ENCODE measurements at places on chromosomes 2 and 18.

- no peak for DNase-seq
Observed at GRCh38 chr2:231347638-231348037, 47.9 kb upstream of the B3GNT7 start.

DNA sequence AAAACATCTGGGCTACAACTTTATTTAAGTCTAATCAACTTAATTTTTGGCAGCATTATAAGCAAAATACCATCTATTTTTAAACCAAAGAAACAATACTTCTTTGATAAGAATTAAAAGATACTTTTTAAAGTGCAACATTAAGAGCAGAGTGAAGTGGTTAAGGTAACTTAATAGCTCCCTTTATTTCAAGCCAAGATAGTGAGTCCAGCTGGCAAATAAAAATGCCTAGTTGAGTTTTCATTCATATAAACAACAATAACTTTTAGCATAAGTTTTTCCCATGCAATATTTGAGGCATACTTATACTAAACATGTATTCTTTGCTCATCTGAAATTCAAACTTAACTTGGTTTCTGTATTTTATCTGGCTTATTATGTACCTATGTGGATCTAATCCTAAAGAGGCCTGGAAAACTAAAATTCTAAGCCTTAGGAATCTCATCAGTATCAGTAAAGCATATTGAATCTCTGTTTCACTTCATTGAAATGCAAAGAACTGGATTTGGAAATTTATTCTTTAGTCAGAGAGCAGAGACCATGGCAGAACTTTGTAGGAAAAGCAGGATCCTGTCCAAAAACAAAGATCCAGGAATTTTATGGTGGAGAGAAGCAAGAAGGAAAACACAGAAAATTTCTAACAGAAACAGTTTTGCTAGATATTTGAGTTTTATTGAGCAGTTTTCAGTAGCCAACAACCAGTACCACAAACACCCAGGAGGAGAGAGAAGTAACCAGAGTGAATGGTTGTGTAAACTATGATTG lies 95.9 kb downstream of the COL3A1 start:
- no peak for DNase-seq

DNA sequence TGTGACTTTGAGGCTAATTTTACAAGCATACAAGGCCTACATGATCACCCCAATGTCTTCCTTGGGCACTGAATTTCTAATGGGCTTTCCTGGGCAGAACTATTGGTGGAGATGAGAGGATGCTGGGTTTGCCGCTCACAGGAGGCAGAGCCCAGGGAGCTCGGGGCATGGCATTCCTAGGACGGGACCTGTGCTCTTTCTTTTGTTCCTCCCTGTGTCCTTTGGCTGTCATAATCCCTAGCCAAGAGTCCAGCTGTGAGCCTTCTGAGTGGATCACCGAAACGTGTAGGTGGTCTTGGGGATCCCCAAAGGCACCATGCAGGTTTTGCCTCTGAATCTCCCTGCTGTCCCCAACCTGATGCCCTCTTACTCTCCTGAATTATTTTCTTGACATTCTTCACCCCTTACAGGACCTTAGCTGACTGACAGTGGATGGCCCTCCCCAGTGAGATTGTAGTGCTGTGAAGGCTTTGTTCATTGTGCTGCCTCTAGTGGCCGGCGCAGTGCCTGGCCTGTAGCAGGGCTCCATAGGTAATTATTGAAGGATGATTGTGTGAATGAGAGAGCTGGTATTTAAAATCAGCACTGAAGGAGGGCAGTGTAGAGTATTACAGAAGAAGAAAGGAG lies 221.9 kb downstream of the ZNF407 start:
- DNase-seq: no peak

DNA sequence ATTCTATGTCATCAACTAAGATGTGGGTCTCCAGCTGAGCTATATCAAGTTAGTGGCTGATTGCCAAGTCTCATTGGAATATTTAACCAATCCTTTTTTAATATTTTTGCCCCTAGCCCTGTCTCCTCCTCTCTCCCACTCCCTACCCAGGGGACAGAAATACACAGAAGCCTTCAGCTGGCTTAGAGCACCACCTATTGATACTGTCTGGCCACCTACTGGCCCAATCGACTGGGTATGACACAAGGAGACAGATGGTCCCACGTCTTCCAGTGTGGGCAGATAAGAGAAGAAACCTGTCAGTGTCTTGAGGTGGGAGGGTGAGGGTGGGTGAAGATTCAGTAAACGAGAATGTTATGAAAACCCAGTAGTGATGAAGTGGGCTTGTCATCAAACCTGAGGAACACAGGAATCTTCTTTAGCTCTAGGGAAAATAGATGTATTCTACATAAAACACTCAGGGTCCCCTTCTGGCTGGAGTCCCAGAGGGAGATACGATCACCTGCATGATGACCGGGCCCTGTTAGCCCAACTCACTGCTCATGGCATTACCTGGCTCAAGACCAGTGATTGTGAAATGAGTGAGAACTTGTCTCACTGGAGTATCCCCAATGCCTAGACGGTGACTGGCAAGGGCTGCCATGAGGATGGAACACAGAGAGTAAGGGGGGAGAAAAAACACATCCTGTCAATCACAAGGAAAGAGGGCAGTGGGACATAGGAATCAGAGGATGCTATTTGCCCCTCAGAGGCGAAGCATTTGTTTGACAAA lies 26.7 kb downstream of the POLR1A start:
- DNase-seq: peak; percentile 44

GRCh38 chr2:40030456-40030975 lies 251.5 kb upstream of the THUMPD2 start:
- DNase-seq: no peak

DNA sequence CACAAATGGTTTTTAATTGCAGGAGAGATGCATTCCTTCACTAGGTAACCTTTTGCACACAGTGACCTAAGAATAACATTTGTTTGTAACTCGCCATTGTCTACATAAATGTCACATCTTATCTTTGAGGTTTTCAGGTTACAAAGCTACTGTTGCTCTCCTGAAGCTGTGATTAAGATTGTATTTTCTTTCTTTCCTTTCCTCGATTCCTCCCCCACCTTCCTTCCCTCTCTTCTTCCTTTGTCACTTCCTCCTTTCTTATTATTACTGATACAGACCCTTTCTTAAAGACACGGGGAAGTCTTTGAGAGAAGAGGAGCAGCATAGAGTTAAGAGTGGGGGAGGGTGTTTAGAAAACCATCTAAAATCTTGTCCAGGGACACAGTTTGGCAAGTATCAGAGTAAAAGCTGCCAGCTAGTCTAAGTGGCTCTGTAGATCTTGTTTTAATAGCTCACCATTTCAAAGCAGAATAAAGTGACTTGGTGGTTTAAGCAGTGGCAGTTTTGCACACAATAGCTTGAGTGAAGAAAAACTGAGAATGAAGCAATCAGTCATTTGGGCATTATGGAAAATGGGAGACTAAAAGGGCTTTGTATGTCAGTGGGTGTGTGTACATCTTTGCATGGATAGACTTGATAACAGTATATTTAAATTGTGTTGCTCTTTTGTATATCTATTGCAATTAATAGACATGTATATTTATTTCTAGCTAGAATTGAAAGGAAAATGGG lies 10.9 kb downstream of the CERS6 start:
- no peak for DNase-seq

DNA sequence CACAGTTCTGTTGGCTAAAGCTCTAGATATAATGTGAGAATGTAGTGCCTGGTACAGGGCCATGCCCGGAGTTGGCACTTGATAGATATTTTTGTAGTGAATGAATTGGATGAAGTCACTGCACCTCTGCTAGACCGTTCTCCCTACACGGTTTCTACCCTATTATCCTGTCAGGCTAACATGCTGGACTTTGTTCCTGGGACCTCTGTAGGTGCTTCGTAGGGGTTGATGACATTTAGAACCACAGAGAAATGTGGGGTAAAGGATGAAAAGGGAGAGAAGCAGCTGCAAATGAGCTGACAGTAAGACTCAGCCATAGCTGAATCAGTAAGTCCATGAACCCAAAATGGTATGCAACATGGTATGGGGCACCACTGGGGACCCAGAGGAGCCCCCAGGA lies 4.1 kb upstream of the FBLN7 start:
- no peak for DNase-seq

DNA sequence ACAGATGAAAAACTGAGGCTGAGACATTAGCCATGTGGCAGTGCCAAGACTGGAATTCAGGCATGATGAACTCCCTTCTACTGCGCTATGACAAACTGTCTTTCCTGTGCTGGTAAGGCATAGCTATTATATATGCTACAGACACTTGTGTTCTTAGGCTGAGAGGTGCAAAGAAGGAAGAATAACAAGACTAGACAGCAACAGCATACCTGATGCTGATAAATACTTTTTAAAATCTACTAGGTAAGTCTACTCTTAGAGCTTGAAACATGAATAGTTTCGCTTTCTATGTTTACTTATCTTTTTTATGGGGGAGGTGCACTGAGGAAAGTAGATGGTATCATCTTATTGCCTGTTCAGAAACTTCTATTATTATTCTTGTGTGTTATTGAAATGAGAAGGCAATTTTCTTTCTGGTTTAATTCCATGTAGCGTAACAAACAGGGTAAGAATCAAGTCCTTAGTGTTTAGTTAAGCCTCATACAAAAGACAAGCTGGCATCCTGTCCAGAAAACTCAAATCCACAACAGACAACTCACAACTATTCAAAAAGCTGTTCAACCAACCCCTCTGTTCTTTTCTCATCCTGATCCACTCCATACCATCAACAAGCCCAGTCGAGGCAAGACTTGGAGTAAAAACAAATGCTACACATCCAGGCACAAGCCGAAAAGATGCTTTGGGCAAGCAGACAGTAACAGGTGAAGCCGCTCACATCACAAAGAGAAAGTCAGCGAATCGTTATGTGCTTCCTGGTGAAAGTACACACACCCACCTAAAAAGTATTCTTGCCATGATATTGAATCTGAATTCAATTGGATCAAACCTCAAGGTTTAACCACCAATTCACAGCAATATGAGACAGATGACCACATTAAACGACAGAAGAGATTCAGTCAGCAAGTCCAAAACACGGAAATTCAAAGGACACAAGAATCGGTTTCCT lies 1.5 kb downstream of the TTC32 start:
- DNase-seq: peak; percentile 19

- no peak for DNase-seq
Observed at GRCh38 chr18:11976315-11977152, 4.8 kb upstream of the IMPA2 start.

DNA sequence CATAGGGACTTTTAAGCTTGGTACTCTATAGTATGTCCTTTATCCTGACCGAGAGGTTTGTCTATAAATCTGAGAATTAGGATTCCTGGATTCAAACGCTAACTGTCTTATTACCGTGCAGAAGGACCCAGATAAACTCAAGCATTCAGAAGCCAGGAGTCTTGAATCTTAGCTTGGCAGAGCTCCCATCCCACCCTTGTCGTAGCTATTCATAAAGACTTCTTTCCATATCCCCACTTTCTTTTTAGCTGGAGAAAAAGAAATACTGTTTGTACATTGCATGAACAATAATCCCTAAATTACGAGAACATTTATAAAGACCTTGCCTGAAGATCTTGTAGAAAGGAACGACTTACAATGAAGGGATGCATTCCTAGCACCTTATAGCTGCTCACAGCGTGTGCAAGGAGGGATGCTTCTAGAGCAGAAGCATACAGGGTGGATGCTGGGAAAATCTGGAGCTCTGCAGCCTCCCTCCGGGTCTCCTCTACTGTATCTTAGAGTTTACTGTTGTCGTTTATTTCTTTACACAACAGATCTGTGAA lies 13.6 kb downstream of the EFR3B start:
- DNase-seq: no peak

DNA sequence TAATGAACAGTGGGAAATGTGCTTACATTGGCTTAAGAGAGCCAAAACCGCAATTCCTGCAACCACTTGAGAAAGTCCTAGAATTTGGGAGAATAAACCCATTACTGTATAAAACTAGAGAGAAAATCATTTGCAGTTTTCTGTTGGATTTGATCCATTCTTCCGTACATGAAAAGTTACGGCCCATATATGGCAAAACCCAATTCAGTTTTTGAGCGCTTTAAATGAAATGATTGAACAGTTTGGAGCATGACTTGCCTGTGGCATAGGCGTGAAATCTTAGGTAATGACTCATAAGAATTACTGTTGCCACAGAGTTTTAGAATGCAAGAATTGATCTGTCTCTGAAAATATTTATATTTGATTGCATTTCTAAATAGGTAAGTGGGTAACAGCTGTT lies 52.0 kb downstream of the PHLPP1 start:
- DNase-seq: no peak

DNA sequence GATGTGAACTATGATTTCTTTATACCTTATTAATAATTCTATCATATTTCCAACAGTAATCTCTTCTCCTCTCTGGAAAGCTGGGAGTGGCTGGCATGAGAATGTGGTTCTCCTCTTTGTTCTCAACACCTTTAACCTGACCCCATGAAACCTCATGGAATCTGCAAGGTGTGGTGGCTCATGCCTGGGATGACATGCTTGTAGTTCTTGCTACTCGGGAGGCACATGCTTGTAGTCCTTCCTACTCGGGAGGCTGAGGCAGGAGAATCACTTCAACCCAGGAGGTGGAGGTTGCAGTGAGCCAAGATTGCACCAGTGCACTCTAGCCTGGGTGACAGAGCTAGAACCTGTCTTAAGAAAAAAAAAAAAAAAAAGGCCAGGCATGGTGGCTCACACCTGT lies 10.8 kb upstream of the CDCA7 start:
- no peak for DNase-seq

GRCh38 chr2:205929246-205929942 lies 156.6 kb downstream of the INO80D start:
- no peak for DNase-seq

- DNase-seq: no peak
Observed at GRCh38 chr2:96409081-96409819, 73.7 kb downstream of the NCAPH start.

DNA sequence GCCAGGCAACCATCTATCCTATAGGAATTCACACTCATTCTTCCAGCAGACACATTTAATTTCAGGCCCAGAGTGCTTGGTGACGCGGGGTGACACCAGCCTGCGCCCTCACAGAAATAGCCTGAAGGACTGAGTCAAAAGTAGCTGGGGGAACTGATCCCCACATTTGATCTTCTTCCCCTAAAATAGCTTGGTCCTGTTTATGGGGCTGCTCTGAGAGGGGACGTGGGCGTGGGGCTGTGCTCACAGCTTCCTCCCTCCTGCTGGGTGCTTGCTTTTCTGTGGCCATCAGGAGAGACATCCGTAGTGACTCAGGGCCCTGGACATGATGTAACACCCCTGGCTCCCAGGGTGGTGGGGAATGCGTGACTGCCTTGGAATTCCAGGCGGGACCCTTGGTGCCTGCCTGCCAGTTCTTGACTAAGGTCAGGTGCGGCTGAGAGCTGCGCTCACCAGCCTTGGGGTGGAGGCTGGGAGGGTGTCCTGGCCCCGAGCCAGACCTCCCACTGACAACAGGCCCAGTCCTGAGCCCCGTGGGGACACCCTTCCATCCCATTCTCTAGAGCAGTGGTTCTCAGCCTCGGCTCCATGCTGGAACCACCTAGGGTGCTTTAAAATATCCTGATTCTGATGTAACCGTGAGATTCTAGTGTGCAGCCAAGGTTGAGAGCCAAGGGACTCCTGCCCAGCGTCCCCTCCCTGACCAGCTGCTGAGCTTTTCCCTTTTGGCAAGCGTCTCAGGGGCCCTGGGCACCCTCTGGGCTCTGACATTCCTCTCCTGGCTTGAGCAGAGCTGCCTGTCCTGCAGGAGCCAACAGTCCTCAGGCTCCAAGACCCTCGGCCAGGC lies 47.4 kb upstream of the SMAD7 start:
- DNase-seq: no peak

GRCh38 chr2:231228223-231228622 lies 29.8 kb downstream of the ARMC9 start:
- DNase-seq: no peak
